Activated CD8-positive, alpha-beta memory T cell treated with anti-CD3 and anti-CD28 coated beads for 1 hour (primary cell): ENCODE measurements at places on chromosomes 11 and 22.

DNA sequence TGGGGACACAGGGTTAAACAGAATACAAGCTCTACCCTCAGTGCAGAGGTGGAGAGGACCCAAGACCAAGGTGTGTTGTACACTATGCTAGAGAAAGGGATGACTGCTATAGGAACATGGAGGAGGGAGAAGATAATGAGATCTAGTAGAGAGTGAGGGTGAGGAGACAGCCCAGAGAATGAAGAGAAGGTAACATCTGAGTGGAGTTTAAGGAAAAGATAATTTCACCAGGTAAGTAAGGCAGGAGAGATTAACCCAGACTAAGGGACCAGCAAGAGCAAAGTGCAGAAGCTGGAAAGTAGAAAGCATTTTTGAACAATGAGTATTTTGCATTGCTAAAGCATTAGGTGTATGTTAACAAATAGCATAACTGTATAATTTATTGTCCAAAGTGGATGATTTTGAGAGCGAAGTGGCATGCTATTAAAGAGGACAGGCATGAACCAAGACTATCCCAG is 128.8 kb downstream of the RASSF10 start:
- DNase-seq, result no peak

GRCh38 chr11:9092072-9092471 is 673 bp upstream of the SCUBE2 start:
- no peak for DNase-seq

GRCh38 chr11:94379613-94380012 is 21.6 kb downstream of the GPR83 start:
- no peak for DNase-seq

DNA sequence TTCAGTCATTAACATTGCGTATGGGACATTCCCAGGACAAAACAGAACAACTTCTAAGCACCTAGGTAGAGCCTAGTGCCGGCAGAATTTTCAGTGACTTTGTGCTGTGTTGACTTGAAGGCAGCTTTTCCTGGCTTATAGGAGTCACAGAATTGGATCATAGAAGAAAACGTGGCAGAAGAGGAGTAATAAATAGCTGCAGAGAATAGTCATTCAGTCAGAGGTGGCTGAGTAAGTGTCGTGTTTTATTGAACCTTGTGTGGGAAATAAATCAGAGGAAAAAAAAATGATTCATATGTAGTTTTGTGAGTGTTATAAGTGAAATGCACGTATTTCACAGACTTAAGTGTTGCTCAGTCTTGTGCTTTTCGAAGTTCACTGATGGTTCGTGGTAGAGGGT is 2.1 kb downstream of the BARX2 start:
- DNase-seq, result no peak

- no peak for DNase-seq
These were observed 30.6 kb upstream of the ROBO3 start for GRCh38 chr11:124834526-124835180.

GRCh38 chr11:44993971-44994704 is 43.5 kb upstream of the TP53I11 start:
- DNase-seq, result no peak

- no peak for DNase-seq
These were observed 39.5 kb downstream of the COPB1 start for GRCh38 chr11:14460147-14460546.

- DNase-seq, result no peak
These were observed 414 bp downstream of the JOSD1 start for GRCh38 chr22:38700270-38700788.

- DNase-seq, result no peak
These were observed 163.3 kb upstream of the CCDC90B start for GRCh38 chr11:83449338-83449913.

GRCh38 chr11:18322818-18323570 is 627 bp downstream of the GTF2H1 start:
- no peak for DNase-seq
